ENCODE measurements at places on chromosomes 1 and 21.

DNA sequence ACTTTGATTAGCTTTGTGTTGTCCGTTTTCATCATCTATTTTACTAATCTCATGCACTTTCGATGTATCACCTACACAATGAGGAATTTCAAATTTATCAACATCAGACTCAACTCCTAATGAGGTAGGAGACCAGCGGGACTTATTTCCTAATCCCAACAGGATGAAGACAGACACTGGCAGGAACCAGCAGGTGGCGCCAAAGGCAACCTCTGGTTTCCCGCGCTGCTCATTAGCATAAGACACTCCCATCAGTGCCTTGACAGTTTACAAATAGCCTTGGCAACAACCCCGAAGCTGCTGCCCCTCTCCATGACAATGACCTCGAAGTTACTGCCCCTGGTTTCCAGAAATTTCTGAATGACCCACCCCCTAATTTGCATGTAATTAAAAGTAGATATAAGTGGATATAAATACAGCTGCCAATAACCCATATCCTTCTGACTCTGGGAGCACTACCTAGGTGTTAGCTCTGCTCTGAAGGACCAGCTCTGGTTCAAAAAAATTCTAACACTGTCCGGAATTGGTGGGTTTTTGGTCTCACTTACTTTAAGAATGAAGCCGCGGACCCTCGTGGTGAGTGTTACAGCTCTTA, 974.8 kb downstream of the ADGRL2 start:
- DNase-seq: no peak

- no peak for DNase-seq
Observed at GRCh38 chr1:221765527-221765926, 23.6 kb upstream of the DUSP10 start.

- no peak for DNase-seq
Observed at GRCh38 chr1:24526940-24527542, 24.4 kb downstream of the RCAN3 start.

- no peak for DNase-seq
Observed at GRCh38 chr1:70008660-70009059, 196.7 kb downstream of the LRRC40 start.

DNA sequence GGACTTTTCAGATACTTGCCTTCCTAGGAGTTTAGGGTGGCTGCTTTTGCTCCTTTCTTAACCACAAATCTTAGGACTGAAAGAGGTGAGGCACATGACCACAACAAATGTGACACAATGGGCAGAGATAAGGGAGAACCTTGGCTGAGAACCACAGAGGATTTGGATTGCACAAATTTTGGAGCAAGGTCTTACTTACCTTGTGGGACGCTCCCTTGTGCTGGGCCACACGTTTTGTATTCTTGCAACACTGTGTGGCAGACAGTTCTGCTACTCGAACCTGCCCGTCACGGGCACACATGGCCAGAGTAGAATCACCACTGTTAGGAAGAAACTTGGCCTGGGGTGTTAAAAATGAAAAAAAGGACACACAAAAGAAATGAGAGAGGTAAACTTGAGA, 23.9 kb downstream of the DCAF8 start:
- DNase-seq: no peak

GRCh38 chr1:6958407-6959030, 173.3 kb downstream of the CAMTA1 start:
- no peak for DNase-seq

- DNase-seq: no peak
Observed at GRCh38 chr1:232629250-232630046, 485 bp downstream of the SIPA1L2 start.

GRCh38 chr1:55249646-55250398, 34.7 kb upstream of the USP24 start:
- no peak for DNase-seq

DNA sequence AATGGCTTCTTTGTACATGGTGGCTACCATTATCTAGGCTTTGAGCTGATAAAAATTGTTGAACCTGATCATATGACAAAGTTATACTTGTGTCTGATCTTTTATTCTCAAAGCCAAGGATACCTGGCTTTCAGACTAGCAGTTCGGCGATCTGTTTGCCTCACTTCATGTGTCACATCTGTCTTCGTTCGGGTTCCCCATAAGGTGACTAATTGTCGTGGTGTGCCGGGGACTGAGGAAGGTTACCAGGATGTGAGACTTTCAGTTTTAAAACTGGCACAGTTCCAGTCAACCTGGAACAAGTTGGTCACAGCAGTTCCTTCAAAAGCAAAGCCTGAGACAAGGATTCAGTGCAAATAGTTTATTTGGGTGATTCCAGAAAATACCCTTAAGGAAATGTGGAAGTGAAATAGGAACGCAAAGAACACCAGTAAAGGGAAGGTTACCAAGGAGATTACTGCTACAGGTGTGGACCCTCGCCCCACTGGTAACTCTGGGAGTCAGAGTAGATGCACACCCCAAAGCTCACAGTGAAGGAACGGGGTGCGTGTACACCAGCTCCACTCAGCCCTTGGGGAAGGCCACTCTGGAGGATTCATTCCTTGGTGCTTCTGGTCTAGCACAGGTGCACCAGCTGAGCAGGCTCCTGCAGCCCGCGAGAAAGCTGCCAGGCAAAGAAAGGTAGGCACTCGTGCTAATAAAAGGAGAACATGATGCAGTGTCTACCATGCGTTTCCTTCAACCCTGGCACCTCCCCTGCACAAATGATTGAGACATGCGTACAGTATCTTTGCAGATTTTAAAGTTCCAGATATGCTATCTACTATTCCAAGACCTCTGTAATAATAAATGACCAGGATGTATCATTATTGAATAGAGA, 69.0 kb downstream of the VWA5B1 start:
- DNase-seq: no peak

- no peak for DNase-seq
Observed at GRCh38 chr1:39391691-39392679, 99.5 kb upstream of the BMP8A start.

GRCh38 chr21:20425856-20426255, 572.4 kb upstream of the NCAM2 start:
- DNase-seq: no peak

DNA sequence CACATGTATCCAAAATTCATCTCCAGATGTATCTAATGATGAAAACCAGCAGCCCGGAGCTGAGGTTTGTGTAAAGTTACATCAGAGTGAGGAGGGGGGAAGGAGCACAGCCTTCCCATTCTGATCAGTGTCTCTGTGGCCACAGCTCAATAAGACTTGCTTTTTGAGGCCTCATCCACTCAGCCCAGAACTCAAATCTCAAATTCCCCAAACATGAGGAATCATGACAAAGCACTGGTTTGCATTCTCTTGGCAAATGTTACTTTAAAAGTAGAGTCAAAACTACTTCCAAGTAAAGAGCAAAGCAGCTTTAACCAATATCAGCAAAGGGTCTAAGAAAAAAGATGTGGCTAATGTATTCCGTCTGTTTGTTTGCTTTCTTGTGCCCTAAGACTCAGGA, 30.9 kb downstream of the CCN1 start:
- no peak for DNase-seq

DNA sequence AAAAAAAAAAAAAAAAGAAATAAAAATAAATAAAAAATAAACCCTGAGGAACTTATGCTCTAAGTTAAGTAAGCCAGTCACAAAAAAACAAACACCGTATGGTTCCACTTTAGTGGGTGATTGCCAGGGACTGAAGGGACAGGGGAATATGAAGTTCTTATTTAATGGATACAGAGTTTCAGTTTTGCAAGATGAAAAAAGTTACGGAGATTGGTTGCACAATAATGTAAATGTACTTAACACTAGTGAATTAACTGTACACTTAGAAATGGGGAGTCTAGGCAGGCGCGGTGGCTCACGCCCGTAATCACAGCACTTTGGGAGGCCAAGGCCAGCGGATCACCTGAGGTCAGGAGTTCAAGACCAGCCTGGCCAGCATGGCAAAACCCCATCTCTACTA, 111.4 kb downstream of the ASH1L start:
- DNase-seq: no peak

- no peak for DNase-seq
Observed at GRCh38 chr1:223713546-223714420, 1.4 kb downstream of the CAPN2 start.

GRCh38 chr1:216903382-216903740, 180.1 kb upstream of the ESRRG start:
- DNase-seq: no peak

GRCh38 chr1:205945069-205945468, 1.8 kb upstream of the SLC26A9 start:
- DNase-seq: no peak

DNA sequence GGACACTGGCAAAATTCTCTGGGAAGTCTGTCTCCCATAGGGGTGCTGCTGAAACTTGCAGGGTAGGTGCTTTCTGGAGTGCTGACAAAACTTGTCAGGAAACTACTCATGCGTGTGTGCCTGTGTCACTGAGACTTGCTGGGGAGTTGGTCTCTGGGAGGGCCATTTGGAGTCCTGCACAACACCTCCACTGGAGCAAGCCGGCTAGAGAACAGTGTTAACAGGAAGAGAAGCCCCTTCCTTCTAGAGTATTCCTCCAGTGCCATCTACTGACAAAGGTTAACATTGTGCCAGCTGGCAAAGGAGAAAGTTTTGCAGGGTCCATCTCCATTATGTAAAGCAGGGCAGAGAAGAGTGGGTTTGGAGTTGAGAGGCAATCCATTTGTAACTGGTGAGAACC, 30.0 kb downstream of the ZMYM4 start:
- no peak for DNase-seq

- no peak for DNase-seq
Observed at GRCh38 chr1:54348700-54349021, 57.5 kb downstream of the SSBP3 start.

DNA sequence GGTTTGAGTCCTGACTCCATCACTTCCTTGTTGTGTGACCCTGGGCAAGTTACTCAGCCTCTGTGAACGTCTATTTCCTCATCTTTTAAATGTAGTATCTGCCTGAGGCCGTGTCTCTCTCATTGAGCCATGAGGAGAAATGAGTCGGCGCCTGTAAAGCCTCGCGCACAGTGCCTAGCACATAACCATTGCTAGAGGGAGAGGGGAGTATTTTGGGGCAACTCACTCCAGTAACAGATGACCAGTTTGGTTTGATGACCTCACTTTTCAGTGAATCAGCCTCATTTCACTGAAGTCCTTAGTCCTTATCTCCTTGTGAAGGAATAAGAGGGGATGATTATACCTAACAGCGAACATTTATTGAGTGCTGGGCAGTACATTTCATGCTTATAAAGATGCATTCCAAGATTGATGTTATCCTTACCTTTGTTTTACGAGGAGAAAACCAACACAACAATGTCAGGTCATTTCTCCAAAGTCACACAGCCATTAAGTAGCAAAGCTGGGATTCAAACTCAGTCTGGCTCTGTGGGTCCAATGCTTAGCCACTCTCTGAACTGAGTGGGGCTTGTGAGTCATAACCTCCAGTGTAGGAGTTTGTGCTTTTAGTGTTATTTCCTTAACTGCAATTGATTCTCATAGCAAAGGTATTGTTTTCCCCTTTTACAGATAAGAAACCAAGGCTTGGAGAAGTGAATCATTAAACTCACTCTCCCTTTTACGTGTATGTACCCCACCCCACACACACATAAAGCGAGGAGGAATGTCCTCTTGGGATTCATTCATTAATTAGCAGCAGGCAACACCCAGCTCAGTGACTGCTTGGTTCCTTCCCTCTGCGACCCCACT, 25.9 kb downstream of the KCNC4 start:
- DNase-seq: no peak

GRCh38 chr1:241423541-241424479, 66.8 kb upstream of the RGS7 start:
- no peak for DNase-seq

GRCh38 chr1:93159337-93159736, 20.9 kb downstream of the TMED5 start:
- no peak for DNase-seq

GRCh38 chr1:40130892-40131291, 30.3 kb upstream of the RLF start:
- no peak for DNase-seq

DNA sequence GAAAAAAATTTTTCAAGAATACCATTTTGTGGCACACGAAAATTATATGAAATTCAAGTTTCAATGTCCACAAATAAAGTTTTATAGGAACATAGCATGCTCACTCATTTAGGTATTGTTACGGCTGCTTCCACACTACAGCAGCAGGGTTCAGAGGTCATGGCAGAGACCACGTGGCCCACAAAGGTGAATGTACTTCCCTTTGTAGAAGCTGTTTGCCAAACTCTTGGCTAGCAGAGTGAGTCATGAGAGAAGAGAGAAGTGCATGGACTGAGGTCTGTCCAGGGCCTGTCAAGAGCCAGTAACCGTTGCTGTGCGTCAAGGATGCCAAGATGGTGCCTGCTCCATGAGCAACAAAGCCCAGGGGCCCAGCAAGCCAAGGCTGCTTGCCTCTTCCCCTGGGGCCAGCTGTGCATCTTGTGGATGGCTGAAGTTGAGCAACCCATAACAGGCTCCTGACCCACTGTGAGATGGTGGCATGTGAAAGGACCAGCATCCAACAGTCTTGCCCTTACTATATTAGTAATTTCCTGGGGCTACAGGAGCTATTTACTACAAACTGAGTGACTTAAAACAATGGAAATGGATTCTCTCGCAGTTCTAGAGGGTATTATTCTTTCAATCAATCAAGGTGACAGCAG, 64.8 kb upstream of the ATP5PO start:
- DNase-seq: no peak

GRCh38 chr1:221839321-221839720, 97.4 kb upstream of the DUSP10 start:
- no peak for DNase-seq

GRCh38 chr1:223718850-223719249, 6.5 kb downstream of the CAPN2 start:
- DNase-seq: no peak

GRCh38 chr1:234821840-234822239, 211.9 kb upstream of the IRF2BP2 start:
- no peak for DNase-seq

GRCh38 chr1:106957795-106958194, 98.7 kb upstream of the PRMT6 start:
- DNase-seq: no peak

- no peak for DNase-seq
Observed at GRCh38 chr1:44260792-44261170, 47.5 kb downstream of the DMAP1 start.

GRCh38 chr1:186678155-186678554, 2.1 kb downstream of the PTGS2 start:
- DNase-seq: no peak
